ENCODE measurements at places on chromosomes 5 and 9.

DNA sequence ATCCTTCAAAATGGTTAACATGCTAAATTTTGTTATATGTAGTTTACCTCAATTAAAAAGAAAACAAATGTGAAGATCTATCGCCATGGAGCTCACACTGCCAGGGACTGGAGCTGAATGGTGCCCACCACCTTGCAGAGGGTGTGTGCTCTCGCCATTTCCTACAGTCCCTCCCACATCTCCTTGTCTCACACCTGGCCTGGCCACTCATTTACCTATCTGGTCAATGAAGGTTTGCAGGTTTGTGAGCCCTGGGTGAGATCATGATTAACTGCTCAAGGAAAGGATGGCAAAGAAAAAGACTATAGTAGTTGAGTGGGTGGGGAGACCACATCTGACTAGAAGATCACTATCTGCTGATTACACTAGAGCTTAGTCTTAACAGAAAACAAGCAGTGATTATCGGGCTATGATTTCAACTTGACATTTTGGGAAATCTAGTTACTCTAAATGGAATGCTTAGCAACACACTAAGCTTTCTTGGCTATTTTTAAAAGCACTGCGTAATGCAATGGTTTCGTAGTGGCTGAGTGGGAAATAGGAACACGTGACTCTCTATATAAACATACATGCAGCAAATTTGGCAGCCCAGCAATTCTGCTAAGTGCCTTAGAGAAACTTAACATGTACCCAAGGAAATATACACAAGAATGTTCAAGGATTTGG is 27.3 kb downstream of the PUM3 start:
- peak; percentile 10 for DNase-seq

DNA sequence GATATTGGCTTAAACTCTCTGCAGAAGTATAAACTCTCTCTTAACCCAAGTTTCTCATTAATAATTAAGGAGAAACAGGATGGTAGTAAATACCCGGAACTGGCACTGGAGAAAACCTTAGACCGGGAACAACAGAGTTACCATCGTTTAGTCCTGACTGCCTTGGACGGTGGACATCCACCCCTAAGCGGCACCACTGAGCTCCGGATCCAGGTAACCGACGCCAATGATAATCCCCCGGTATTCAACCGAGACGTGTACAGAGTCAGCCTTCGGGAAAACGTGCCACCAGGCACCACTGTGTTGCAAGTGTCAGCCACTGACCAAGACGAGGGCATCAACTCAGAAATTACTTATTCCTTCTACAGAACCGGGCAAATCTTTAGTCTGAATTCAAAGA is 861 bp downstream of the PCDHGB5 start:
- DNase-seq = no peak

DNA sequence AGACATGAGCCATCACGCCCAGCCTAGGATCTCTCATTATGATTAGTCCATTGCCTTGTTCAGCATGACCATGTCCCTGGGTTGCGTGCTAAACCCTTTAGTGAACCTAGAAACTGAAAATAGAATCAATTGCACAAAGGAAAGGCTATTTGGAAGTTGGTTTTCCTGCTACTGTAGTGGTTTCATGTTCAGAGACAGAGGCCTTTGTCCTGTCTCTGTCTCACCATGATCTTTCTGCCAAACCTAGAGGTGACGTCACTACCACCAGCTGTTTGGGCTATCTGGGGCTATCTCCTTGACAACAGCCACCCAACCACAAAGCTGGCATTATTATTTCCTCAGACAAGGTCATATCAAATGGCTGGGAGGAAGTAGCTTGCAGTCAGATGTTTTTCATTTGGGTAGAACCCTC is 4.0 kb upstream of the CDK5RAP2 start:
- DNase-seq = peak; percentile 95

DNA sequence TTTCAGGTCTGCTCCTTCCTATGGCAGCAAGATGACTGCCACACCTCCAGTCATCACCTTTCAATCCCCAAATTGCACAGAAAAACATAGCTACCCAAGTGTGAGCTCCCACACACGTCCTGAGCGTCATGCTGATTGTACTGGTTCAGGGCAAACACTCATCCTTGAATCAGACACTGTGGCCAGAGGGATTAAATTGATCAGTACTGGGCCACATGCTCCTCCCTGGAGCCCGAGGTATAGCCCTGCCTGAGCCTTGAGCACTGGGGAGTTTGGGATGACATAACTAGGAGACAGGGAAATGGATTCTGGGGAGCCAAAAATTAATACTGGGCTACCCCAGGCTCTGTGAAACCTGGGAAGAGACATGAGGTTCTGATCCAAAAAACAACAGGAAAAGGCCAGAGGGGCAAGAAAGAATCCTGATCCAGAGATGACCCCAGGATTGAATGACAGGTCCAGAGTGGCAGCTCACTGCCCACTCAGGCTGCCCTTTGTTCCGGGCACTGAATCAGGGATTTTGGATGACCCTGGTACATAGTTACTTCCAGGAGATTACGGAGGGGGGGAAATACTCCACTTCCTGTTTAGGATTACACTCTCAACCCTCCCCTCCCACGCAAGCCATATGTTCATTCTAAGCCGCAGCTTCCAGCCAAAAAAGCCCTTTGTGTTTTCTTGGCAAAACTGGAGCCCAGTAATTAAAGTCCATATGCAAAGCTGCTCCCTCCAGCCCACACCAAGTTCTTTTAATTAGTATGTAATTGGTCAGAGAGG is 141.6 kb upstream of the SPRY4 start:
- DNase-seq = peak; percentile 31

GRCh38 chr5:151221574-151221973 is 2.3 kb downstream of the CCDC69 start:
- no peak for DNase-seq

DNA sequence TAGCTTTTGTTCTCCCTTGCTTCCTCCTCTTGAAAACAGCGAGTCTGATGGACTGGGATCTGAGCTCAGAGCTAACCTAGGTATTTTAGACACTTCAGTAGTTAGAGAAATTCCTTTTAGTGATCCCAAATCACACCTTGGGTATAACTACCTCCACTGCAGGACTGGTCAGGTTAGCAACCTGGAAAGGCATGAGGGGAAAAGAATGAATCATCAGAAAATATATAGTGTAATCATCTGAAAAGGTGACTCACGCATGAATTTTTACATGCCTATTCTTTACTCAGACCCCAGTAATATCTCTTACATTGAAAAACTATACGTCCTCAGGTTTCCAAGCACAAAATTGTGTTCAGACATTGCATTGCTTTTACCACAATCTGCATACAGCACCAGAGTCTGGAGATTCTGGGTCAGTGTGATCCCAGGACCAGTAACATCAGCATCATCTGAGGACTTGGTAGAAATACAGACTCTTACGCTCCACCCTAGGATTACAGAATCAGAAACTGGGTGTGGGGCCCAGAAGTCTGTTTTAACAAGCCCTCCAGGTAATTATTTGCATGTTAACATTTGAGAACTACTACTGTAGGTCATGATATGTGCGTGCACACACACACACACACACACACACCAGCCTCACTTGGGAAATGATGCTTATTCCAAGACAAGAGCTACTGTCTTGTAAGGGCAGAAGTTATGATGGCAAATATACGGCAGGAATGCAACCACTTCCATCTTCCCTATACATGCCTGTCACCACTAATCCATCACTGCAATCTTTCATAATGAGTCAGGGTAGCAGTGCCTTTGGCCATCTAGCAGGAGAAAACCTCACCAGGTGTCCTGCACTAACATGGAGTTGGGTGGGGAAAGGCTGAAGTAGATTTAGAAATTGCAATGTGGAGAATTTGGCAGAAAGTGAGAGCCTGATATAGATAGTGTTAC is 271.6 kb upstream of the MAP3K1 start:
- no peak for DNase-seq
